ENCODE measurements at places on chromosomes 2 and 18.

- no peak for DNase-seq
These were observed 202.0 kb downstream of the HRH4 start for GRCh38 chr18:24662412-24662821.

DNA sequence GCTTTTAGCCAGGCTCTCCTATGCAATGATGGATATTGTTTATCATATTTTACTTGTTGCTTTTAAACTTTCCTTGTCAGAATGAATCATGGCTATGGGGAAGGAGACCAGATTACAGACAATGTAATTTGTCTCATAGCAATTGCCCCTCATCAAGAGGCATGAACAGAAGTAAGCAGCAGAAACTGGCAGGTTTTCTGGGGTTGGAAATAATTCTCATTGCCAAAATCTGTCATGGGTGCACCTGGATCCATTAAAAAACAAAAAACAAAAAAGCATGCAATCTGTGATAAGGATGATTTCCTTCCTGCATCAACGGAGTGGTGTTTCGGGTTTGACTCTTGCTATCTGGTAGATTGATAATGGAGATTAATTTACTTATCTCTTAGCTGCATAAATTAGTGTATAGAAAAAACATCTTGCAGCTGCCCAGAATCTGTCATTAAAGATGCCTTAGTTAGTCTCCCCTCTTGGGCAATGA is 419.6 kb downstream of the SOX11 start:
- no peak for DNase-seq

- DNase-seq, result no peak
These were observed 88.8 kb downstream of the LRP1B start for GRCh38 chr2:142041996-142042395.

DNA sequence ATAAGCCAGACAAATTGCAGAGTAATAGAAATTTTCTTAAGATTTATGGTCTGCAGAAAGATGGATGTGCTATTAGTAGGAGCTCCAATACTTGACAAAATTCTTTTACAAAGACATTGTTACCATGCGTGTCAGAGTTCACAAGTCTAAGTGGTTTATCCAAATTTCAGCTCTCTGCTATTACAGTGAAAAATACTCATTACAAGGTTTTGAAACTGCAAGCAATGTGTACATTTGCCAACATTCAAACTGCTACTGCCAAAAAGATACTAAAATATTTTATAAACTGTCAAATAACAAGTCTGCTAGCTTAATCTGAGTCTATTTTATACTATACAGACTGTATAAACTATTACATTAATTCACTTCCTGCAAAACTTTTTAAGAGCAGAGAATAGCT is 1341.5 kb upstream of the ACVR2A start:
- no peak for DNase-seq
